ENCODE measurements at places on chromosomes 13 and 19.

- DNase-seq: no peak
Measured at GRCh38 chr19:47152632-47153031, 22.0 kb downstream of the SAE1 start.

DNA sequence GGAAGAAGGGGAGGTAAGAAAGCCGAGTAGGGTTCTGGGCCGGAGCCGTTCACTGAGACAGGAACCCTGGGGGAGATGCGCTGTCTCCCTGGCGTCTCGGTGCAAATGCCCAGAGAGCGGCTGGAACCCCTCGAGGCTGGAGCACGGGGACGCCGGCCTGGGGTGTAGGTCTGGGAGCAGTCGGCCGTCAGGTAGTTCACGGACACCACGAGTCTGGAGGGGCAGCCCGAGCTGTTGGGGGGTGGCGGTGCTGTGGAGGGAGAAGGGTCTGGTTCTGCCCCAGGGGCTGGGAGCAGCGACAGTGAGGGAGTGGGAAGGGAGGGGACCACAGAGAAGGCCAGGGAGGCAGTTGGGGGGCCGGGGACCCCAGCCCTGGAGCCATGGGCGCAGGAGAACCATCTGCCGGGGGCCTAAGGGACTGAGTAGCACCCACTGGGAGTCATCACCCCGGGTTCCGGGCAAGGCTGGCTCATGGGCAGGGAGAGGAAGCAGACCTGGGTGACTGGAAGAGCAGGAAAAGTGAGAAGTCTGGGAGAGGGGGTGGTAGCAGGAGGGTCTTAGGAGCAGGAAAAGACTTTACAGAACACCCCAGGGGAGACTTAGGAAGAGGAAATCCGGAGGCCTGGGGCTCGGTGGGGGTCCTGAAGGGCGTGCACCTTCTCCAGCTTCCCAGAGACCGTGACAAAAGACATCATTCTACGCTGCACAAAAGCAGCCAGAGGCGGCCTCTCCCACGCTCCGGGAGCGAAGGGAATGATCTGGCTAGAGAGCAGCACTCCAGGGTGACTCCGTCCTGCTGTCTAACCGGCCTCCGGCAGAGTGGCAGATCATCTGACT is 173.1 kb upstream of the SOX1 start:
- DNase-seq: no peak

DNA sequence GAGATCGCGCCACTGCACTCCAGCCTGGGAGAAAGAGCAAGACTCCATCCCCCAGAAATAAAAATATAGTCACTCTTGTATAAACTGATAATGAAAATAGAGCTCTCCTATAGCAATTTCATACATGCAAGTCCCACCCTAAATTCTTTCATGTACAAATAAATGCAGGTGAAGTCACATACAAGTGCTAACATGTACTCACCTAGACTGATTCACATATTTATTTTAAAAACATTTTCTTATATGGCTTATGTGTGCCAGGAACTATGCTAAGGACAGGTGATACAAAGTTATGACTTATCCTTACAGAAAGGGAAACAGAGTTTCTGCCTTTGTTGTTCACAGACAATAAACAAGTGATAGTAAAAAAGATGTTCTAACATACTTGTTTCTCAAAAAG is 32.0 kb downstream of the USP12 start:
- no peak for DNase-seq

GRCh38 chr13:20127262-20127561 is 33.6 kb downstream of the GJA3 start:
- DNase-seq: no peak

DNA sequence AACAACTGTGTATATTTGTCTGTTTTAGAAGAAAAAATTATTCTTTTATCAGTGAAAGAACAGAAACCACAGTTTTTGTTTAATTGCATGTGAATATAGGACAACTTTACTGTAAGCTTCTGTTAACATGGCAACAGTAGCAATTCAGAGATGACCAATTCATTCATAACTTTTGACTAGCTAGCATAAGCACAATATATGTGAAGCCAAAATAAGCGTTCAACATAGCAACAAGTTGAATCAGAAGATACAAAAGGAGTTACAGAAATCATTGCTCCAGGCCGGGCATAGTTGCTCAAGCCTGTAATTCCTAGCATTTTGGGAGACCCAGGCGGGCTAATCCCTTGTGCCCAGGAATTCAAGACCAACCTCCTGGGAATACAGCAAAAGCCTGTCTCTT is 197.1 kb upstream of the GPC6 start:
- peak; percentile 40 for DNase-seq

DNA sequence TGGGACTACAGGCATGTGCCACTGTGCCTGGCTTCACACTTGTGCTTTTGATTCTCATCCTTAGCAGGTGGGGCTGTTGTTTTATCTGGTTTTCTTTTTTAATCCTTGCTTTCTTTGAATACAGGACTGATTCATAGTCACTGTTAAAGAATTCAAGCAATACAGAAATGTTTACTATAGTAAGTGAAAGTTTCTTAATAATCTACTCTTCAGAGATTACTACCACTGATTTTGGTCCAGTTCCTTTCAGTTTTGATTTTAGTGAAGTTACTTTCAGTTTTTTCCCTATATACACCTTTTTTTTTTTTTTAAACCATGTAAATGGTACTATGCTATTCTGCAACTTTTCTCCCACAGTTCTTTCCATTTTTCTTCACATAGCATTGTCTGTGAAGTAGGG is 53.6 kb downstream of the GATAD2A start:
- DNase-seq: no peak

All from foreskin fibroblast (primary cell).